ENCODE measurements at places on chromosomes 1 and 21.

DNA sequence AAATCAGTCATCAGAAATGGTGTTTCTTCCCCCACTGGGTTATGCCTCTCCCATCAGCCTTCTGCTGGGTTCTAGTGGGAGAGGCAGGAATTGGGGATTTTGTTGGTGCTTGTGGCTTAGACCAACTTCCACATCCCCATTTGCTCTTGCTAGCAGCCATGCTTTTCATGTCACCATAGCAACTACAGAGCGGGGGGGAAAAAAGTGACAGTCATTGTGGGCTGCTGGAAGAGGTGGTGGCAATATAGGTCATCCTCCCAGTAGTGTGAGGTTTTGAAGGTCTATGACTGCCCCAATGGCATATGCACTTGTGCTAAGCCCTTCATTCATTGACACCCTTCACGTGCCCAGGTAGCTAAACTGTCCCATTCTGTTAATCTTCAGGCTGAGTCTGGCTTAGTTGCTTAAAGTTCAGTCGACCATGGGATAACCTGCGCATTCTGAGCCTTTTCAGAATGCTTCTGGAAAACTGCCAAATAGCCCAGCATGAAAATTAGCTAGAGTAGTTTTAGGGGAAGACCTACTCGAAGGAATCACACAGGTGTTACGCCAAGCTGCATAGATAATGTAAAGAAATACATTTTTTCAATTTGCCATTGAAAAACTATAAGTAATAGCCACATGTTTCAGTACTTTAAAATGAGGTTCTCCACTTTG lies 53.7 kb upstream of the ZNF326 start:
- no peak for DNase-seq

- DNase-seq: no peak
Measured at GRCh38 chr21:33080376-33080775, 10.4 kb downstream of the OLIG1 start.

- DNase-seq: no peak
Measured at GRCh38 chr1:177945943-177946650, 23.8 kb downstream of the SEC16B start.

DNA sequence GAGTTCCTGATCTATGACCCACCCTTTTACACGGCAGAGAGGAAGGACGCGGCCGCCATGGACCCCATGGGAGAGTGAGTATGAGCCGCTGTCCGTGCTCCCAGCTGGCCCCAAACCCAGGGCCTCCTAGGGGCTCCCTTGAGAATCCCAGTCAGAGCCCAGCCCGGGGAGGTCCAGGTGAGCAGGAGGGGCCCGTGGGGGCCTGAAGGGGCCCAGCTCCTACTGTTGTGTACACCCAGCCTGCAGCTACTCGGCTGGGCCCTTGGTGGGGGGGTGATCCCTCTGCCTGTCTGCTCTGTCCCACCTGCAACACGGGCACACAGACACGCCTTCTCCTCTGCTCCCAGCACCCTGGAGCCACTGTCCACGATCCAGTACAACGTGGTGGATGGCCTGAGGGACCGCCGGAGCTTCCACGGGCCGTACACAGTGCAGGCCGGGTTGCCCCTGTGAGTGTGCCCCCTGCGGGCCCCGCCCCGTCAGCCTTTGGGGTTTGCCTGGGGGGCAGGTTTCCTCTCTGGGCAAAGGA lies 28.6 kb upstream of the LRRC3 start:
- DNase-seq: no peak

DNA sequence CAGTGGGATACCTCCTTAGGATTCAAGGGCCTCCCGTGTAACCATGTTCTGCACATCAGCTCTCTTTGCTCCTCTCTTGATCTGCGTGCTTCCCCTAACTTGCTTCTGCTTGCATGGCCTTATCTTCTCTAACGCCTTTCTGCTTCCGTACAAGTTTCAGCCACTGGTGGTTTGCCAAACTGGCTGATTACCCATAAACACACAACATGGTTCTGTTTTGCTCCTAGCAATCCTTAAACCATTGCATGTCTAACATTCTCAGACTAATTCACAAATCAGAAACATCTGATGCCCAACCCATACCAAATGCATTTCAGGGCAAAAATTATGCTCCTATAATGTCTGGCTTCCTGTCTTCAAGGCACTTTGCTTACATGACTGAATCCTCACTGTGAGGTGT lies 166.4 kb downstream of the PBX1 start:
- no peak for DNase-seq

DNA sequence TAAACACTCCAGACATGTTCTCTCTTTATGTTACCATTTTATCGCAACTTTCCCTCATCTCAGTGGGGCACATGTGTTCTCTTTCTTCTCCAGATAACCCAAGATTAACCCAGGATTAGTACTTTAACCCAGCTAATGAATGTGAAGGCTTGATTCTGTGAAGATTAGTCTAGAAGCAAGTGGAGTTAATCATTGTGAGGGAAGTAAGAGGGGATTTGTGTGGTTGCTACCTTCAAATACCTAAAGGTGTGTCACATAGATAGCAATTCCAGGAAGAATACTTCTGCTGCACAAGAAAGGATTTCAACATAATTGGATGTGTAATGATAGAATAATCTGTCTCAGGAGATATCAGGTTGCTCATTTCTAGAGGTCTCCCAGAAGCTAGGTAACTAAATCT lies 327.1 kb downstream of the PBX1 start:
- DNase-seq: no peak

DNA sequence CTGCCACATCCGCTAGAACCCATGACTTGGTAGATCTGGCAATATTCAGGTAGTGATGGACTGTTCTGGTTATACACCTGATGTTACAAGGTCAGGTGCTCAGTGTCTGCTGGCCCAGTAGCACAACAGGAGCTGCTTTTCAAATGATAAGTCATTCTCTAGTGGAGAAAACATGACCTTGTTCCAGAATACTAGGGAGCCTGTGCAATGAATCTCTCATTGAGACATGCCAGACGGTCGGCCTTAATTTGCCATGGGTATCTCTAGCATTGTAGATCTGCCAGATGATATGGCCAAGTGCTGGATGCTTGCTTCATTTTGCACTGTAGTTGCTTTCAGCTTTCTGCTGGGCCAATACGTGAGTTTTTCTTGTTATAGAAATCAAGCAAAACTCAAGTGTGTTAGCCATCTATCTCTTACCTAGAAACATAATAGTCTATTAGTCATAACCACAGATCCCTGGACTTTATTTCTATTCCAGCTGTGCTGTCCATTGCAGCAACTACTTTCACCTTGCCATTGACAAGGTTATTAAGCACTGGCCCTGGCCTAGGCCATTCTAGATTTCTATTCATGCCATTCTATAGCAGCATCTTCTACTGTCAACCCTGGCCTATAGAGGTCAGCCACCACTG lies 13.9 kb upstream of the CENPF start:
- no peak for DNase-seq

- no peak for DNase-seq
Measured at GRCh38 chr1:10730985-10731384, 65.5 kb downstream of the CASZ1 start.

- DNase-seq: no peak
Measured at GRCh38 chr1:207151920-207152319, 47.9 kb downstream of the C4BPA start.

GRCh38 chr1:7002728-7003127 lies 217.5 kb downstream of the CAMTA1 start:
- DNase-seq: no peak

DNA sequence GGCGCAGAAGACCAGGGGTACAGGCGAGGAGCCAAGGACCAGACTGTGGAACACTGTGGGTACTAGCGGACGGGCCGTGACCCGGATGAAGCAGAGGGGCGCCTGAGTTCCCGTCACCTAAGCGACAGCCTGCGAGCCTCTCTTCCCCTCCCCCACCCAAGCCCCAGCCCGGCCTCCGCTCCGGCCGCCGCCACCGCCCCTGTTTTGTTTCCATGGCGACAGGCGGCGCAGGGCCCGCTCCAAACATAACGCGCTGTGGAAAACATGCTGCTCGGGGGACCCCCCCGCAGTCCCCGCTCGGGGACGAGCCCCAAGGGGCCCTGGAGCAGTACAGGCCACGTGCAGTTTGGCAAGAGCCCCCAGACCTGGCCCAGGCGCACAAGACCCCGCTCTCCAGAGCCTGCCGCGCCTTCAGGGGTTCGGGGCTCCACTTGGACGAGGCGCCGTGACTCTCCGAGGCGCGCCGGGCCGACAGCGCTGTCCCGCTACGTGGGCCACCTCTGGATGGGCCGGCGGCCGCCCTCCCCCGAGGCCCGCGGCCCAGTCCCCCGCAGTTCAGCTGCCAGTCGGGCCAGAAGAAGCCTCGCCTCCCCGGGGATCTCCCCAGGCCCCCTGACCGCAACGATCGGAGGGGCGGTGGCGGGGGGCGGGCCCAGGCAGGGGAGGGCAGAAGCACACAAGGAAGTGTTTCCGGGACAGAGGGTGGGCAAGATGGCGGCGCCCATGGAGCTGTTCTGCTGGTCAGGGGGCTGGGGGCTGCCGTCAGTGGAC lies at the start of gene MTX1:
Gene MTX1, plus strand, starts transcription at position 155 of the 771 bp plus-strand sequence. Its CDS starts 110 bp downstream, at position 265.
- peak; percentile 55 for DNase-seq

DNA sequence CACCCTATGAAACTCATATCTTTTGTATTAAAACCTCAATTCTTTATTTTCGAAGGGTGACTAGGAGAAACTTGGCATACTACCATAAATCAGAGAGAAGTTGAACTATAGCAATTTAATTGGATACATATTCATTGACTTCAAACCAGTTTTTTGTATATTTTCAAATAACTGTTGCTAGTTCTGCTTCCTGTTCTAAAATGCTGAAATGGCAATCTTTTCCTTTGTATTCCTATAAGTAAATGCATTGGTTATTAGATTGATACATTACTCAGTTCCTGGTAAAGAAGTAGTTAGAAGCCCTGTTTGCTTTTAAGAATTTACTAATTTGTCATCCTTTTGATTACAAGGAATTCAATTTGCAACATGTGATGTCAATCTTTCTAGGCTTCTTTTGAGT lies 200.0 kb downstream of the DISC1 start:
- no peak for DNase-seq

DNA sequence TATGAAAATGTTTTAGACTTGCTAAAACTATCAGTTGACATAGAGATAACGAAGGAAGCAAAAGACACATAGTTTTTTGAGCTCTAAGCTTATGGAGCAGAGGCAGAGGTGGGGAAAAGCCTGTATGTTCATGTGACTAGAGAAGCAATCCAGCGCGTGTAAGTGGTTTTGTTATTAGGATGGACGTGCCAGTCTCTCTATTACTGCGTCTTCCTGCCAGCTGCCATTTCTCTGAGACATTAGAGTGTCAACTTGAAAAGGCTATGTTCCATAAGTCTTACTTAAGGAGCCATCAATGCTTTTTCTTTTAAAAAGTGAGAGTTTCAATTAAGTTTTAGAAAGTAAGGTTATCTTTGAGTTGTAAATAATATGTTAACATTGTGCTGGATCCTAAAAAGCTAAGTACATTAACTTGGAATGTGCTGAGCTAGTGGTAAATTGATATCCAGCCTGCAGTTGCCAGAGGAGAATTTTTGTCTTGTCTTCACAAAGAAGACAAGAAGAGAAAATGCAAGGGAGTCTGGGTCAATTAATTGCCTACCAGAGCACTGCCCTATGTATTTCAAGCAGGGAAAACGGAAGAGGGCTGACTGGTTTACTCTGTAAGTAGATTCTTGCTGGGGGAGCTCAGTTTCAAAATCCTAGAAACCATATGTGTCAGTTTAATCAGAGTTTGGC lies 161.8 kb upstream of the B3GALT2 start:
- no peak for DNase-seq

DNA sequence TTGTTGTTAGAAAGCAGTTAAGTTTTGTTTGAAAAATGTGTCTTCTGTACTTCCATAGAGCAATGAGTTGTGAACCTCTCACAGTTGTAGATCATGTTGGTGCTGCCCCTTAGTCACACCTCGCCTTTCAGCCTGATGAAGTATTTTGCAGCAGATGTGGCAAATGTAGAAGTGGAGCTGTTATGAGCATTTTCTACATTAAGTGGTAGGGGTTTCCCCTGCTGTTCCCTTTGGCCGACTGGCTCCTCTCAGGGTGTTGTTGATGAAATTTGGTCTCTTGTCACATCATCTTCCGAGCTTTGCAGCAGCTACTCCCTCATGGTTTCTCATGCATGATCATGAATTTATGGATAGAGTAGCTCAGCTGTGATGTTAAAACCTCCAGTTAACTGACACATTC lies 33.6 kb upstream of the DENND1B start:
- no peak for DNase-seq

DNA sequence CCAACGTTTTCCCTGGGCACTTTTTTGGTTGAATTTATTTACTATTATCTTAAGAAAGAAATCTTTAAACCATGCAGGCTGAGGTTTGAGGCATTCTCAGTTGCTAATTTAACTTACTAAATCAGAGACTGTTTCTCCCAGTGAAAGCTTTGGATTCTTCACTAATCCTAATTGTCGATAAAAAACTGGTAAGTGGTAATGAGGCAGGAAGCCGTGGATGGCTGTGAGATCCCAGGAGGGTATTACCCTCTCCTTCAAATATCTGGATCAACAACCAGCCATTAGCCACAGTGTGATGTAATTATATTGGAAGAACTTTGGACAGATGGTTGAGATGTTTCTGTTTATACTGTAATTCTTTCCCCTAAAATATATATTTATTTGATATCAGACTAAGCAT lies 485.0 kb downstream of the DISC1 start:
- no peak for DNase-seq

DNA sequence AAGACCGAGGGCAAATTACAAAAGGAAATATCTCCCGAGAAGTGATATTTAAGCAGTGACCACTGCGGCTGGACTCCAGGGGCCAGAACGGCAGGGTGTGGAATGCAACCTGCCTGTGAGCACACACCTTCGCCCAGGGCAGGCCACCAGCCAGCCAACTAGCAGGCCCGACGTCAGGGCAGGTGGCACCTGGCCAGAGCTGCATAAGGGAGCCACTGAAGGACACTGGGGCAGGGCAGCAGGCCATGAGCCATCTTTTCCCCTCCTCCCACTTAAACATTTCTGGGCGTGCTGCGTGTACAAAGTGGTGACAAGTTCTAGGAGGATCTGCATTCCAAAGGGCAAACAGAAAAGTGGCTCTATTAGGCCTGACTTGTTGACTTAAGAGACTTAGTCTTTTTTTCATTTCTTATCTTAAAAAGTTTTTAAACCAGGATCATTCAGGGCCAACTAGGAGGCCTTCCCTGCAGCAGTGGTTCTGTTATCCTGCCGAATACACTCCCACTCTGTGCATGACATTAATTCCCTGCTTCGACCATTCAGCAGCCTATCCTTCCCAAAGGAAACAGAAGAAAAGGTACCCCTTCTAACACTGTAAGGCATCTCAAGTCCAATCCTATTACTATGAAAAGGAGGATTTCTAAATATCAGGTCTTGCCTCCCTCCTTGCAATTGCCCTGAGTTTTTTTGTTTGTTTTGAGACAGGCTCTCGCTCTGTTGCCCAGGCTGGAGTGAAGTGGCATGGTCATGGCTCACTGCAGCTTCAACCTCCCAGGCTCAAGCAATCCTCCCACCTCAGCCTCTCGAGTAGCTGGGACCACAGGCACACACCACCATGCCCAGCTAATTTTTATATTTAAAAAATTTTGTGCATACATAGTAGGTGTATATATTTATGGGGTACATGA lies 96.3 kb downstream of the BCAR3 start:
- DNase-seq: no peak
